Hippocampal formation (tissue), 2 donors: ENCODE measurements at places on chromosomes 6 and 20.

GRCh38 chr6:45377043-45377553, 636 bp downstream of the SUPT3H start:
- peak; percentile 60 for DNase-seq

- DNase-seq, result no peak
These were observed 29.0 kb downstream of the SLC24A3 start for GRCh38 chr20:19241440-19241839.

DNA sequence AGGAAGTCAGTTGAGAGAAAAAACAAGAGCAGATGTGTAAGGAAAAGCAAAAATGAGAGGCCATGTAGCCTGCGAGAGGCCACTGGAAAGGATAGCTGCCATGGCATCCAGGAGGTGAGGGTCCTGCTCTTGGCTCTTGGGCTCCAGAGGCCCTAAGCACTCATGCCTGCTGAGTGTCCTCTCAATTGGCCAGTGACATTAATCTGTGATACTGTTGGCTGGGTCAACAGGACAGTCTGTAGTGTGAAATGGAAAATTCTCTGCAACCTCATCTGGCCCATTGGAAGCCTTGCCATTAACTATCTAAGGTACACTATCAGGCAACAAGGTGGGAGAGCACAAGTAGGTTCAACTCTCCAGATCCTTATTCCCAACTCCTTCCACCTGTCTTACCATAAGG, 180.9 kb downstream of the LY86 start:
- no peak for DNase-seq

DNA sequence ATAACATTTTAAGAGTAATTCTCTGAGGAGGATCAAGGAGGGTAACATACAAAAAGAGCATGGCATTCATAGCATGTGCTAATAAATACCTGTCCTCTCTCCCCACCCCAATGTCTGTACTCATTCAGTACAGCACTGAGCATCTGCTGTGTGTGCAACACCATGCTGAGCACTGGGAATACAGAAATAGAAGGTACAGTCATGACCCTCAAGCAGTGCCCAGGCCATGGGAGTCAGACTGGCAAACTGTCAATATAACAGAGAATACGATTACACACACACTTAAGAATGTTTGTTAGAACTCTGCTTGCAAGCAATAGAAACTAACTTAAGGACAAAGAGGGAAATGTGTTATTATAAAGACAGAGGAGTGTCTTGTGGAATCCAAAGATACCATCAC, 24.7 kb upstream of the ZFAND3 start:
- no peak for DNase-seq

- no peak for DNase-seq
These were observed 40.2 kb upstream of the DSE start for GRCh38 chr6:116330511-116330910.

GRCh38 chr6:19662911-19663310, 174.3 kb upstream of the ID4 start:
- no peak for DNase-seq

DNA sequence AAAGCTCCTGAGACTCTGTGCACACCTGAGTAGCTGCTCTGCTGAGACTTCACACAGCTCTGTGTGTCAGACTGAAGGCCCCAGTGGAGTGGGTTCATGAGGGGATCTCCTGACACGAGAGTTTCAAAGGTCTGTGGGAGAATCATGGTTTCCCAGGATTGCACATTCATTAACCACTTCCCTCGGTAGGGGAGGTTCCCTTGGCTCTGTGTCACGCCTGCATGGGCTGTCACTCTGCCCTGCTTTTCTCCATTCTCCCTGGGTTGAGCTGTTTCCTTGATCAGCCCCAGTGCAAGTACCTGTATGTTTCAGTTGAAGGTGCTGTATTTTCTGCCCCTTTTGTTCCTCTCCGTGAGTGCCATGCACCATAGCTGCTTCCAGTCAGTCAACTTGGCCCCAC, 236.9 kb downstream of the EPM2A start:
- DNase-seq, result no peak

DNA sequence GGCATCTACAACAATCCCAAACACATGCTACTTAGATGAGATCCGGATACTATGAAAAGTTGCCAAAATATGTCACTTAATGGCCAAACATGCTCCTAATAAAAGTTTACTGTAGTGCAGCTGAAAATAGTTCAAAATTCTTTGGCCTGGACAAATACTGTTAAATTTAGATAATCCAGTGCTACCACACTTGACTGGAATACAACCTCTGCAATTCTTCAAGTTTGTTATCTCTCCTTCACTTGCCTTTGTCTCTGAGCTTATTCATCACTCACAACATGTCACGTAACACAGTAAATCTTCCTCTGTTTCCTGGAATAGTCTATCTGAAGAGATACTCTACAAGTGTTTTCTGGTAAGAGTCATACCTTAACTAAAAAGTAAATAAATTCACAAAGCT, 10.5 kb upstream of the PLN start:
- DNase-seq, result no peak

DNA sequence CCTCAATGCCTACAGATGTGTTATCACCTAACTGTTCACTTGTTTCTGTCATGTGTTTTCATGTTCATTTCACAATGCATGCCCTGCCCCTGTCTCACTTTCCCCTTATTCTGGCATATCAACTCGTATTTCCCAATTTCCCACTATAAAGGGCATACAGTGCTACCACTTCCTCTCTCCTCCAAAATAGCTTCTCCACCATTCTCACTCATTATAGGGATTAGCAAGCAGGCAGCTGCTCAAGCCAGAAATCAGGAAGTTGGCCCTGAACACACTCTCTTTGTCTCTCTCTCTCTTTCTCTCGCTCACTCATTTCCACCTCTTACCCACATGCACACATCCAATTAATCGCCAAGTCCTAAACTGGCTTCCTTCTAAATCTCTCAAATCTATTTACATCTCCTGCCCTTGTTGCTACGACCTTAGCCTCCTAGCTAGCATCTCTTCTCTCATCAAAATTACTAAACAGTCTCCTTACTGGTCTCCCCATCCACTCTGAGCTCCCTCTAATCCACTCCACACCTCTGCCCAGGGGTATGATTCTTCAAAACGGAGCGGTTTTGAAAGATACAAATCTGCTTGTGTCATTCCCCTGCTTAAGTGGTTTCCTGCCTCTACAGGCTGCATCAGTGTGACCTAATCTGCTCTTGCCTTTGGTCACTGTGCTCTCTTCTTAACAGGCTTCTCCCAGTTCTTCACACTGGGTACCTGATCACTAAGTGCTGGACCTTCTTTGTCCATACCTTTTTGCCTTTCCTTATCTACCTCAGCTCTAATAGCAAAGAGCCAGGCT, 196.2 kb downstream of the BTBD9 start:
- DNase-seq, result peak; percentile 19

- DNase-seq, result no peak
These were observed 797 bp upstream of the GNRH2 start for GRCh38 chr20:3042625-3043024.

- DNase-seq, result no peak
These were observed 184.2 kb downstream of the COL9A1 start for GRCh38 chr6:70118670-70119069.

DNA sequence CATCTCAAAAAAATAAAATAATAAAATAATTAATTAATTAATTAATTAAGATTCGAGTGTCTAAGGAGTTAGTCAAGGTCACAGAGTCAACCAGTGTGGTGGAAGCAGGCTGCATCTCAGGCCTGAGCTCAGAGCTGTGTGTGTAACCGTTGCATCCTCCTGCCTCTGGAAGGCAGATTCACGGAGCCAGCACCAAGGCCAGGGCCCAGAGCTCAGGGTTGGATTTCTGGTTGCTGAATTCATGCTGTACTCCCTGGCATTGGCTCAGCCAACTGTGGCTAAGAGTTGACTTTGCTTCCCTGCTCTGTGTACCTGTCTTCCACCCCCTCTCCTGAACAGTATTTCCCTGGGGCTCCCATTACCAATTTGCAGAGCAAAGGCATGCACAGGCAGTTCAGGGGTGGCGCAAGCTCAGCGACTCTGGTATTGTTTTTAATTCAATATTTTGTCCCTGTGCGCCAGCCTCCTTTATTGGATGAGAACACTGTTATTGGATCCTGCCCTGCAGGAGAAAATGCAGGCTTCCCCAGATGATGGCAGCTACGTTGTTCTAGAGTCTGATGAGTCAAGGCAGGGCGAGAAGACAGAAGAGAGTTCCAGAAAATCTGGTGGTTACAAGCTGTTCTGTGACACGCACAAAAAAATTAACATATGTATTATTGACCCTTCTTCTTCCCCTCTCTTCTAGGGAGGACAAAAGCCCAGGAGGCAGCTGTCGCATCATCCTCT, 12.3 kb upstream of the CTNNBL1 start:
- DNase-seq, result no peak

DNA sequence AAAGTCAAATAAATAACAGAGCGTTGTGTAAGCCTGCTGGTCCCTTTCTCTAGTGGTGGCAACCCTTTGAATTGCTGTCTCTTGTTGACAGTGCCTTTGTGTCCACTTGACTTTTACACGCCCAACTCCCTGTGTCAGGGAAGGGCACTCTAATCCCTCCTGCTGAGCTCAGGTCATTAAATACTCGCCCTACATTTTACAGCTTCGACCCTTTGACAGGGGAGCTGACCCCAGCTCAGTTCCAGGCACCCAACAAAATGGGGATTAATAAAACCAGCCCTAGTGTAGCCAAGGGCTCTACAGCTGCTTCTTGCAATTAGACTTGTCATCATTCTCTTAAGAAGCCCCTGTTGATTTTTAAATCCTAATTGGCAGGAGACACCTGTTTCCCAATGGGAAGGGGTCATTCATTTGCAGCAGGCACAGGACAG, 308.2 kb downstream of the EYA4 start:
- DNase-seq, result no peak

- no peak for DNase-seq
These were observed 63.5 kb downstream of the HMGN3 start for GRCh38 chr6:79170959-79171358.

GRCh38 chr6:13220266-13220665, 108.1 kb downstream of the TBC1D7 start:
- DNase-seq, result no peak

GRCh38 chr6:25410102-25410501, 130.9 kb downstream of the CARMIL1 start:
- DNase-seq, result no peak

- no peak for DNase-seq
These were observed 159.8 kb upstream of the HCRTR2 start for GRCh38 chr6:55014321-55015088.

GRCh38 chr6:42572523-42572922, 8.7 kb downstream of the UBR2 start:
- no peak for DNase-seq

DNA sequence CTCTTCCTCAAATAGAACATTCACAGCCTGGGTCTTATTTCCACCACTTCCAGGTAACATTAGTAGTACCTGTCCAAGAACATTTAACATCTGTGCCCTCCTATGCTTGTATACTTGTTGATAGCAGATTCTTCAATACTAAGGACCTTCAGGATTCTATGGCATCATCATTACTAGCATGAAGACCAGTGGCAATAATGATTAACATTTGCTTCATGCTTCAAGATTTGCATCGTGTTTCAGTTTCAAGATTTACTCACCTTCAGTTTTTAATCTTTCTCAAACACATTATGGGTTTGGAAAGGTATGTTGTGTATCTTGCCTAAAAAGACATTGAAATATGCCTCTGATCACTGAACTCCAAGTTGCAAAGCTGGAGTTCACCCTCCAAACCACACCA, 412.8 kb upstream of the NRSN1 start:
- DNase-seq, result no peak

GRCh38 chr20:60046011-60046413, 87.8 kb downstream of the CDH26 start:
- no peak for DNase-seq

GRCh38 chr6:11830105-11830504, 51.5 kb upstream of the ADTRP start:
- no peak for DNase-seq

GRCh38 chr6:163750431-163751031, 336.0 kb downstream of the QKI start:
- peak; percentile 9 for DNase-seq

- DNase-seq, result no peak
These were observed 4.0 kb downstream of the QKI start for GRCh38 chr6:163418311-163419029.

GRCh38 chr20:12289465-12289864, 371.8 kb downstream of the BTBD3 start:
- DNase-seq, result no peak

DNA sequence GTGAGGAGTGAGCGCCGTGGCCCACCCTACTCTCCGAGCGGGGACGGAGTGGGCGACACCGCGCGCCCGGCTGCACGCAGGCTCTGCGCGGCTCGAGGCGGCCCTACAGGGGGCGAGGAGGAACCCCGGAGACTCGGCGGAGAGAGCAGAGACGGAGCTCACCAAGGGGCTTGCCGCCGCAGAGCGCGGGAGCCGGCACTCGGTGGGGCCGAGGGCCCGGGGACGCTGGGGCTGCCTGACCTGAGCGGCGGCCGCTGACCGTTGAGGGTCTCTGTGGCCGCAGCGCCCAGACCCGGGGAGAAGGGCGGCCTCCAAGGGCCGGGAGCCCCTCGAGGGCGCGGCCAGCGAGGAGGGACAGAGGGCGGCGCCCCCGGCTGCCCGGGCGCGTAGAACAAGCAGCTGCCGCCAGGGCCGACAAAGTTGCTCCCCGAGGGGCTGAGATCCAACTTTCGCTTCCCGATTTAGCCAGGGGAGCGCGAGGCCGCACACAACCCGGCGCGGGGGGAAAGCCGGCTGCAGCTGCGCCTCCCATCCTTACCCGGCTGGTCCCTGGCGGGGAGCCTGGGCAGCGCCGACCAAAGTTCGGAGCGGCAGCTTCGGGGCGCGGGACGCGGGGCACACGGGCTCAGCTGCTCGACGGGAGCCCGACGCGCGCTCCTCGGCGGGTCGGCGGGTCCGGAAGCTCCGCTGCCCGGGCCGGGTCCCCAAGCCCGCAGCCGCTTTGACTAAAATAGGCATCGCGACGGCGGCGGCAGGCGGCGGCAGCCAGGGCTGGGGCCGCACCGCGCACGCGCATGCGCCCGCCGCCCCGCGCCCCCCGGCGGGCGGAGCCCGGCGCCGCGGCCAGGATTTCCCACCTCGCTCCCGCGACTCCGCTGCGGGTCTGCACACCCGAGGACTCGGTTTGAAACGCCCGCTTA, 43.1 kb downstream of the POPDC3 start:
- DNase-seq, result peak; percentile 78

DNA sequence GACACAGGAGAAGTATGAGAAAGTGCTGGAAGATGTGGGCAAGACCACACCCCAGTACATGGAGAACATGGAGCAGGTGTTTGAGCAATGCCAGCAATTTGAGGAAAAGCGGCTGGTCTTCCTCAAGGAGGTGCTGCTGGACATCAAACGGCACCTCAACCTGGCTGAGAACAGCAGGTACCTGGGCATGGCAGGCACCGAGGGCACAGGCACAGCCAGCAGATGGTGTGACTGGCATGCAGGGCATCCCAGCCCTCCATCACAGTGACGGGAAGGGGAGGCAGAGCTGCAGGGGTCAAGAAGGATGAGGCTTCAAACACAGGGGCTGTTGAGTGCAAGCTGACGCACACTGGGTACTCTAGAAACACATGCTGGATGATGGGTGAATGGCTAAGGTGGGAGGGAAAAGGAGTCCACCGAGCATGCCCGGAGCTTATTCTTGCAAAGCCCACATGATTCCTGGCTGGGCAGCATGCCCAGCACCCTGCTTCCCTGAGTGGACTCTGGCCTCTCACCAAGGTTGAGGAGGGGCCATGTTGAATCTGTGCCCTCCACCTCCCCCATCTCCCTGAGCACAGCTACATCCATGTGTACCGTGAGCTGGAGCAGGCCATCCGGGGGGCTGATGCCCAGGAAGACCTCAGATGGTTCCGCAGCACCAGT, 26.3 kb downstream of the SPDEF start:
- DNase-seq, result no peak
